ENCODE measurements at places on chromosomes 6 and 20. TPM values are rescaled to one million over a fixed set of nuclear protein-coding genes. Genes with fewer than 3 reads are reported as not detected.
A peak's percentile ranks its signal among the peaks of the same experiment; 100 is the strongest.

DNA sequence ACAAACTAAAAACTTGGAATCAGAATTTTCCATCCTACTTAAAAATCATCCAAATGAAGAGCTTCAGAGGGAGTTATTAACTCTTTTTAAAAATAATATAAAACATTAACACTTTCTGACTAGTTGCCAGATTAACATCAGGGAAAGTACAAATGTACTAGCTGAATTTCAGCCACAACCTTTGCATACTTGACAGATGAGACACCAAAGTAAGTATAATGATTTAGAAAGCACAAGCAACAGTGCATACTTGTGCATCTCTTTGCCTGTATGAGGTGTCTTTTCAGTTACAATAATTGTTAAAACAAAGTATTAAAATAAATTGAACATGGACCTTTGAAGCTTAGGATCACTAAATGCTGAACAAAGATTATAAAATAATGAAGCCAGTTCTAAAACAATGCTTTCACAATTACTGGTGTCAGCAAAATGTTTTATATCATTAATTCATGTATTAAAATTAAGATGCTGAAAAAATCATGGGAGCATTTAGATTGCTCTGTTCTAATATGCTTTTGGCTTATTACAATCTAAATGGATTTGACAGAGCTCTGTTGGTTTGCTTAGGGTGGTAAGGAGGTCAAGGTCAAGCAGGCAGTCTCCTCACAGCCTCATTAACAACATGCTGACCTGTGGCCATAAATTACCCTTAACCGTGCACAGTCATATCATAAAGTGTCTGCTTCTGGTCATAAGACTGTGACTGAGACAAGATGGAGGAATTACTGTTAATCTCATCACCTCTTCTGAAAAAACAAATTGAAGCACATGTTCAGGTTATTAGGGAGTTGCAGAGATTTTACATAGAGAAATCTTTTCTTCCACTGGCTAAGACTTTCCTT, 15.1 kb downstream of the RNF217 start:
- H3K27me3 ChIP-seq: no peaks in the 10 kb centered on the region
- peak; percentile 32 for DNase-seq
- H3K27ac ChIP-seq: no peak overlapping the region

- no peak overlapping the region for H3K27ac ChIP-seq
- DNase-seq: peak; percentile 94
- no peaks in the 10 kb centered on the region for H3K27me3 ChIP-seq
- H3K36me3 ChIP-seq: no peaks in the 10 kb centered on the region
Observed at GRCh38 chr20:36886859-36887751, 11.2 kb downstream of the TLDC2 start.

GRCh38 chr6:134359302-134359701, 41.4 kb upstream of the SGK1 start:
- no peak overlapping the region for H3K27ac ChIP-seq
- no peak overlapping the region for H3K4me3 ChIP-seq
- no peak for DNase-seq
- H3K4me1 ChIP-seq: peaks cover 17% of the 10 kb centered on the region
- H3K27me3 ChIP-seq: no peaks in the 10 kb centered on the region

- H3K27me3 ChIP-seq: no peaks in the 10 kb centered on the region
- H3K36me3 ChIP-seq: no peaks in the 10 kb centered on the region
- no peak overlapping the region for H3K27ac ChIP-seq
- no peak overlapping the region for H3K4me3 ChIP-seq
- no peak for DNase-seq
- H3K4me1 ChIP-seq: no peaks in the 10 kb centered on the region
Observed at GRCh38 chr6:45574885-45575284, 197.2 kb upstream of the SUPT3H start.

DNA sequence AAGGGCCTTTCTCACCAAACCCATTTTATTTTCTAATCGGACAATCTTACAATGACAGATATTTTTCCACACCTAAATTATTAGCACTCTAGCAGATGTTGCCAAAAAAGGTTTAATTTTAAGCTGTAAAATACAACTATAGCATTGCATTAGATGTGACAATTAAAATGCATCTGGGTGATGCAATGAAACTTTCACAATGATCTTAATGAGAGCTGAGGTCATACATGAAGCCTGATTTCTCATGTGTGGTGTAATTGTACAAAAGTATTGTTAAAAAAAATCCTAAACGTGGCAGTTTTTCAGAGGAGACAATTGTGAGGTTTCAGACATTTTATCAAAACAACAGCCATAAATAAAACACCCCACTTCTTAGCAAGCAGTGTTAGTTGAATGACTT, 606.0 kb downstream of the HDGFL1 start:
- DNase-seq: no peak
- no peaks in the 10 kb centered on the region for H3K36me3 ChIP-seq
- H3K27me3 ChIP-seq: no peaks in the 10 kb centered on the region
- H3K4me3 ChIP-seq: 0 out of 2 replicates have a peak overlapping the region, but pooled peaks have one; percentile 1
- H3K4me1 ChIP-seq: peaks cover 31% of the 10 kb centered on the region

The KCNQ2 gene
- not detected for total RNA-seq

The BPIFB1 gene
- not detected for total RNA-seq

The ULBP1 gene
- 0.86 TPM for total RNA-seq

Data from PC-3 (cell line).